Activated CD4-positive, alpha-beta T cell treated with anti-CD3 and anti-CD28 coated beads, Interleukin-2, amount 50 U/mL, for 4 hours (primary cell): ENCODE measurements at places on chromosomes 6 and 20.

DNA sequence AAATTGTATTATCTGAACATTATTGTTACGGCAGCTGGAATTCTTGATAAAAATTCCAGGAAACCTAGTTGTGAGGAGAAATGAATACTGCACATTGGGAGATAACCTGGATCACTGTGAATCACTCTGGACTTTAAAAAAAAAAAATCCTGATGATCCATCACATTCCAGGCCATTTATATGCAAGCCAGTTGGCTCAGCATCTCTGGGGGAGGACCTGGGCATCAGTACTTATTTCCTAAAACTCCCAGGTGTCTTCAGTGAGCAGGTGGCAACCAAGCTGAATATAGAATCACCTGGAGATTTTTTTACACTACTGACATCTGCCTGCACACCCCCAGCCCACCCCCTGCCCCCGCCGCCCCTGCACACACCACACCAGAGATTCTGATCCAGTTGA is 39.1 kb upstream of the SIRT5 start:
- no peak for DNase-seq

DNA sequence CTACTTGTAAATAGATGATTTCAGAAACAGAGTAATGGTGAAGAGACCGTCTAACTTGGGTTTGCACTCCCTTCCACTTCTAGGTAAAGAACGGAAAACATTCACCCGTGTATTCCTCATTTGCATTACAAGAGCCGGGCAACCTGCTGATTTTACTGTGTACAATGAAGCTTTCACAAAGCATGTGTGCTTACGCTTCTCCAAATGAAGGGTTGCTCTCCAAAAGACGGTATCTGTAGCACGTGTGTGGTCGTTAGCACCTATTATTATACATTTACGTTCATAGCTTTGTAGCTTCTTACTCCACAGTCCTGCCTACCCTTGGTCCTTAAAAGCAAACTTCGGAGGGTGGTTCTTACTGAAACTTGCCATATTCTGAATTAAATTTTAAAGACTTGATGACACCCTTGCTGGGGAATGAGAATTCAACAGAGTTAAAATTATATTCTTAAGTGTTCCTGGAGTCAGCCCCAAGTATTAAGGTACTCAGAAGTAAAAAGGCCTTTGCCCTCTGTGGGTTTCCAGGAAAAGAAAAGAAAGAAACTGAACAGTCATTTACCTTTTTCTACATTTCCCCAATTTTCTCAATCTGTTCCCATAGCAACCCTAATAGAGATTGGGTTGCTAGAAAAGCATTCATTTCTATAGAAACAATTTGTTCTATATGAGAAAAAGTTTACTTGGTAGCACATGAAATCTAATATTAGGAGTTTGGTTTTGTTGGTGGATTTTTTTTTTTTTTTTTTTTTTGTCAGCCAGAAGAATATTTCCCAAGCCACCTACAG is 61.9 kb upstream of the KCNG1 start:
- no peak for DNase-seq

- no peak for DNase-seq
These were observed 24.9 kb downstream of the KIF13A start for GRCh38 chr6:17962436-17963031.

GRCh38 chr6:107600936-107601335 is 111.0 kb downstream of the SOBP start:
- DNase-seq, result no peak

DNA sequence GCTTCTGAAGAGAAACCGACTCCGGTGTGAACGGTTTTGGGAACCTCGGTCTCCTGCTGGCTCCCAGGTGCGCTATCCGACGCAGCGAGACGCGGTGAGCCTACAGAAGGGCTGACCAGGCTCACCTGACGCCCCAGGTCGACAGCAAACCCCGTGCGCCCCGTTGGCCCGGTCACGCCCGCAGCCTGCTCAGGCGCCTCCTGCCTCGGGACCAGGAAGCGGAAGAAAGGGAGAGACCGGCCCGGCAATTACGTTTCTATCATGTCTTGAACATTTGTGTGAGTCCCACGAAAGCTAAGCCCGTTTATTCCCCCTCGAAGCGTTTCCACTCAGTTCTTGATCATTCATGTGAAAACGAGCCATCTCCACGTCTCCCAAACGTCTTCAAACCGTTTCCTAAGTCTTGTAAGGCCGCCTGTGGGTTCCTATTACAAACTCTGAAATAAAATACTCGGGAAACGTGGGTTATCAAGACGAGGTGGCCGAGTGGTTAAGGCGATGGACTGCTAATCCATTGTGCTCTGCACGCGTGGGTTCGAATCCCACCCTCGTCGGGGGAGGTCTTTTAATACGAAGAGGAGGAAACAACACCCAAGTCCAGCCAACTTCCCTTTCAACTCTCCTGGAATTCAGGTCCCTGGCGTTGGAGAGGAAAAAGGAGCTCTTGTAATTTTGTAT is 150.5 kb upstream of the PRSS16 start:
- no peak for DNase-seq
